EH (cell line): ENCODE measurements at places on chromosomes 3 and 15.

- no peak for DNase-seq
Measured at GRCh38 chr3:66386011-66386924, 114.6 kb downstream of the LRIG1 start.

DNA sequence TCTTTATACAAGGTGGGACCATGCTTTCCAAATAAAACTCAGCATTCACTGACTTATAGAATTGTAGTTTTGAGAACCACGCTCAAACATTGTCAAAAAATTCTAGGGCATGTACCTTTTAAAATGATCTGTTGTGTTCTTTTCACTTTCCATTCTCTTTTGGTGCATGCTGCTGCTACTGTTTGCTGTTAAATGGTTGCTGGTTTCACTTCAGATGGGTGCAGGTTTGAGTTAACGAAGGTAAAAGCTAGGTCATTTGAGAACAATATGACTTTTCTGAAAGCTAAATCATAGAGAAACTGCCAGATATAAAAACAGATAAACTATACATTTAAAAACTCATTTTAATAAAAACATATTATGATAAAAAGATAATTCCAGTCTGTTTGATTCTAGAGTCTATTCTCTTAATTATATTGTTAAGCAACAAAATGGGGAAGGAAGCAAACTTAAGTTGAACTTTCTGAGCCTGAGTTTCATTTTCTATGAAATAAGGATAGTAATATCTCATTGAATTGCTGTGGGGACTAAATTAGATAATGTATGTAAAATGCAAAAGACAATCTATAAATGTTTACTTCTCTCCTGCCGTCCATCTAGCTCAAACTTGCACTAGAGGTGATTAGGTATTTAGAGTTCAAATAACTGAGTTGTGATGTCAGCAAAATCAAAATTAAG lies 82.4 kb downstream of the OXSM start:
- DNase-seq: no peak

DNA sequence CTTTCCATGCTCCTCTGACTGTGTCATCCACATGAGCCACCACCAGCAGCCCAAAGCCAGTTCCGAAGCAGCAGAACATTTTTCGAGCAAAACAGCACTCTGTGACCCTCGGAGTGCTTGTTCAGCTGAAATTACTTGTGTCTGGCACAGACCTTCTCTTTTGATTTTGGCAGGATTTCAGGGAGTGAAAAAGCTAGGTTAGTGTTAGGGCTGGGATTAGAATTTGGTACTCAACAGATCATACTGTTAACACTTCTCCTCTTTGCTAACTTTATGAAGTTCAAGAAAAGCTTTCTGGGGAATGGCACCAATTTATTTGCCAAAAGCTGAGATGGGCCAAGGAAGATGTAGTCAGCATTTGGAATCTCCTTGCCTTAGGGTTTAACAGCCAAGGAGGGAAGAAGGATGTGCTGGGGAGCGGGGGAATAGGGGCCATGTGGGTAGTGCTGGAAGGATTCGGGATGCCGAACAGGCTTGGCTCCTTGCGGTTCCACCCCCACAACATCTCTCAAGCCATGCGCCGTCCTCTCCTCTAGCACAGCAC lies 55.1 kb upstream of the TRA2B start:
- DNase-seq: peak; percentile 62

GRCh38 chr3:152823173-152823572 lies 11.8 kb upstream of the P2RY1 start:
- no peak for DNase-seq

DNA sequence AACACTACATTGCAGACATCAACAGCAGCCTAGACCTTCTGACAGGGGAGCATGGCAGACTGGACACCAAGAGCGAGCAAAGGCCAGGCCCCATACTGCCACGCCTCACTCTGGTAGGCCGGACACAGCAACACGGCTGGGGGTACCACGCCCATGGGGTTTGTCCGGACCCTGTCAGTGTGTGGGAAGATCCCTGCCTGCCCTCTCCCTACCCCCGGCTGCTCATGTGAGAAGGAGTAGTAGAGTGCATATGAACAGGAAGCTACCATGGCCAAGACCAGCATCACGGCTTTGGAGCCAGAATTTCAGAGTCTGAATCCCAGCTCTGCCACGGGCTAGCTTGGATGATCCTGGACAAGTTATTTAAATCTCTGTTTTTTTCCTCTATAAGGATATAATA lies 27.9 kb downstream of the ALDH1L1 start:
- no peak for DNase-seq

DNA sequence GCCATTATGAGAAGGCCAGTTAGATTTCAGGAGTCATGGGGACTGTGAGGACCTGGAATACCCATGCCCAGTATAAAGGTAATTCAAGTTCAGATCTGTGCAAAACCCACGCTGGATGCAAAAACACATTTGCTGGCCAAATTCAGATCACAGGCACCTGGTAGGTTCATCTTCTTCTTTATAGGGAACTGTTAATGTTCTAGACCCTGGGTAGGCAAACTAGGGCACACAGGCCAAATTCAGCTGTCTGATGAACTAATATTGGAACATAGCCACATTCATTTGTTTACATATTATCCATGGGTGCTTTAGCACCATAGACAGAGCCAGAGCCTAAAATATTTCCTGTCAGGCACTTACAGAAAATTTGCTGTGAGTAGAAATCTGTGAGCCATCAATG lies 241.4 kb downstream of the PTPRG start:
- peak; percentile 27 for DNase-seq

GRCh38 chr3:62679988-62680387 lies 195.2 kb downstream of the CADPS start:
- DNase-seq: no peak

GRCh38 chr3:197308591-197308990 lies 10.2 kb upstream of the DLG1 start:
- peak; percentile 72 for DNase-seq

DNA sequence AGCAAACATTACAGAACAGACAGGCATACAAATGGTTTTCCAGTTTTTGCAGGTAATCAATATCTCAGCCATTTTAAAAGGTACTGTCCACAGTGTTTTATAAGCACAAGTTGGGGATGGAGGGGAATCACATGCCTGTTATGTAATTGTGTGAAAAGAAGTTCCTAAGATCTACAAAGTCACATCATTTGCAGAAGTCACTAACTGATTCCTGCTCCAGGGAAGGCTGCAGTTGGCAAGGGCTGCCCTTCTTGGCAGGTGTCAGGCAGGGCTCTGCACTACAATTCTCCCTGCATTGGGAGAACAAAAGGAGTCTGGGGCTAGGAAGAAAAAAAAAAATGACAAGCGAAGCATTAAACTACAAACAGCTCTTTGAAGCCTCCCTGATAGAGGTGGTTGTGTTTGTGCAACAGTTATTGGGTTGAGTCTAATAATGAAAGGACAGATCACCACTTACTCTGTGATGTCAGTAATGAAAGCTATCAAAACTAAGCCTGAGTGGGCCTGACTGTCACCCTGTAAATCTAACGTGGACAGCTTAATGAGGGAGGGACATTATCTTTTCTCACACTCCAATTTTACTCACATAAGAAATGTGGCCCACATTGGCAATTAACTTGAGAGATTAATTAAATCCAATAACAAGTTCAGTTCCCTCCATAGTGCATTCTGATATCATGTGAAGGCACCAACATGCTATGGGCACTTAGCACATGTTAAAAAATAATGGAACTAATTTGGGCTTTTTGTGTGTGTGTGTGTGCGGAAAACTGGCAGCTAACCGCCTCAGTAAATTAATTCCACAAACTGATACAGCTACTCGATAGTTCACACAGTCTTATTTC lies 242.9 kb downstream of the FHIT start:
- DNase-seq: no peak
